Stromal cell of bone marrow (primary cell): ENCODE measurements at places on chromosomes 7 and 10.

DNA sequence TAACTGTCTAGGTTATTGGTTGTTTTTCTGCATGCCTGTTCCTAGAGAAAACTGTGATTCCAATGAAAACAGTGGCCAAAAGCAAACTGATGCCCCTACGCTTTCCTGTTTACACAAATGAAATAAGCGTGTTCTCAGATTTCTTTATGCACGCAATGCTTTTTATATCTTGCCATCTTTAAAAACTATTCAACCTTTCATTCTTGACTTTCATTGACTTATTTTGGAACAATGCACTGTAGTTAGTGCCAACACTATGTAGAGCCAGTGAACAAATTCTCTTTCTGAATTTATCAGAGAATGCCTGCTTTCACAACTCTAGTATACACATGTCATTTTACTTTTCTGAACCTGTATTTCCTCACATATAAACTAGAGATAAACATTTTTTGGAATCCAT lies 86.6 kb downstream of the CABCOCO1 start:
- no peak for DNase-seq

DNA sequence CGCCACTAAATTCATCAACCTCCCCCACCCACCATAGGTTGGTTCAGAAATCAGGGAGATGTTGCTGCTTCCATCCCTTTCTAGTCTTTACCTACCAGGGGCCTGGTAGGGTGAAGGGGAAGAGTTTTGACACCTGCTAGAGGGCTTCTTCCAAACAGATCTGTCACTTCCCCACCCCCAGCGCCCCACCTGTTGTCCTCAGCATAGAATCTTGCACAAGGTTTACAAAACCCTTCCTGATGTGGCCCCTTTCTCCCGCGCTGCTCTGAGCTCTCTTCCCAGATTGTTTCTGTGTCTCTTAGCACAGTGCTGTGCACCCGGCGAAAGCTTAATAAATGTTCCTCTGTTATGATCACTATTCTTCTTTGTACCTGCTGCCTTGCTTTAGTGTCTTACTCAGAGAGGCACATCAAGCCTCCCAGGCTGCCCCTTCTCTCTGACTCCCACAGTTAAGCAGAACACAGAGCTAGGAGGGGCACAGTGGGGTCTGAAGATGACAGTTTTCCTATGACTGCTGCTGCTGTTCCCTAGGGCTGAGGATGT lies 11.2 kb upstream of the C10orf95 start:
- DNase-seq, result no peak

DNA sequence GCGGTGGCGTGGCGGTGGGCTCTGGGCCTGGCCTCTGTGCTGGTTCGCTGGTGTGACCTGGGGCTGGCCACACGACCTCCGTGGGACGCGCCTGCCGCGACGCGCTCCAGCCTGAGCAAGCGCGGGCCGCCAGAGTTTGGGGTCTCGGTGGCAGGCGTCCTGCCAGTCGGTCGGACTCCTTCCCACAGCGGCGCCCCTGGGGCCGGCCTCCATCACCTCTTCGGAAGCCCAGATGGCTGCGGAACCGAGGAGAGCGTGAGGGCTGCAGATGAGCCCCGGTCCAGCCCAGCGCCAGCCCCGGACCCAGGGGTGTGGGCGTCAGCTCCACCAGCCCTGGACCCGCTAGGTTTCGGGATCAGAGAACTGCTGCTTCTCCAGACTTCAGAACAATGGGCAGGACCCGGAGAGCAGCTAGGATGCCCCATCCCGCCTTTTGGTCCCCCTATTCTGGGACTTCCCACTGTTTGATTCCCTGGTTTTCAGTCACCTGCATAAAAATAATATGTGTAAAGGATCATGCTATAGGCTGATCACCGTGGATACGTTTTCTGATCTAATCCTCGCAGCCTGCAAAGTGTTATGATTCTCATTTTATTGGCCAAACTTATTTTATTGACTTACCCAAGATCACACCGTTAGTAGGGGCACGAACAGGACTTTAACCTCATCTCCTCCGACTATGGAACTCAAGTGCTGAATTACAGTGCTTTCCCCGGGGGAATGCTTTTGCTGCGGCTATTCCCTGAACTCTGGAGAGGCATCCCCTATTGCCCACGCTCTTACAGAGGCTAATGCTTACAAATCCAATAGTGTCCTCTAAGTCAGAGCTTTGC lies 2.8 kb downstream of the CYP26C1 start:
- DNase-seq, result no peak

- no peak for DNase-seq
Measured at GRCh38 chr10:70523549-70523948, 45.0 kb downstream of the PALD1 start.

- DNase-seq, result no peak
Measured at GRCh38 chr7:2258661-2259365, 16.8 kb downstream of the NUDT1 start.

DNA sequence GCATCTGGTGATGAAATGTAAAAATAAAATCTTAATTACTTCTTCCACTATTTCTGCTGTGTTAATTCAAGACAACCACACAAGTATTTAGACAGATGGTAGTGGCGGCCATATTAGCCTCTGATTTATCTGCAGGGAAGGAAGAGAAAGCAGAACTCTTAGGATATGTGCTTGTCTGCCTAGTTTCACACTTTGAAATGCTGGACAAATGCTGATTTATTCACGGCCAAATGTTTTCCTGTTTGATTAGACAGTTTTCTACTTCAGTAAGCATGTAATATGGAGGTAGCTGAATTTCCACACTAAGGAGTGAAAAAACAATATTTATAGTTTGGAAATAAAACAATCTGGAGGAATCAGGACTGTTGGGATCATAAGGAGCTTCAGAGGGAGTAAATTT lies 158.1 kb downstream of the AGMO start:
- no peak for DNase-seq

- no peak for DNase-seq
Measured at GRCh38 chr7:104903044-104903443, 111.0 kb upstream of the KMT2E start.

DNA sequence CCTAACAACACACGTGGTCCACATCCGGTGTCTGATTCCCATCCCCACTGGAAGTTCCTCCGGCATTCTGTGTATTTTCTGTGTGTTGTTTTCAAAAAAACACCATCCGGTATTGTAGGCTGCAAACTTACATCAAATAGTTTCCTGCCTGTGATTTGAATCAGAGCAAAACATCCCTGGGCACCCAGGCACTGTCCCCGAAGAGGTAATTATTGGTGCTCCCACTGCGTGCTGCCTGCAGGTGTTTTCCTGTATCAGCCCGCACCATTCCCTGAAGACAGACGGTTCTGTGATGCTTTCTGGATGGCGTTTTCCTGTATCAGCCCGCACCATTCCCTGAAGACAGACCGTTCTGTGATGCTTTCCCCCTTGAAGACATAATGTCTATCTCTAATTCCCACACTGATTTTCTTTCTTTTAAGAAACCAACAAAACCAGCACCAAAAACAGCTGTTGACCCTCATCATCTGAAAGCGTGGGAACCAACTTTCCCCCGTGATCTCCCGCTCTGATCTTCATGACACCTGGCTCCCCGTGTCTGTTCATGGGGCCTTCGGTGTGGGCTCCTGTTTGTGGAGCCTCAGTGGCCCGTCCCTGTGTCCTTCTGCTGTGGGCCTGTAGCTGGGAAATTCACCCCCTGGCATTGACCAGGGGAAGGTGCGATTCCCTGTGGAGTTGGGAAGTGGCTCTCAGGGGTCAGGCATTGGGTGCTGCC lies 205.3 kb downstream of the ADARB2 start:
- no peak for DNase-seq

DNA sequence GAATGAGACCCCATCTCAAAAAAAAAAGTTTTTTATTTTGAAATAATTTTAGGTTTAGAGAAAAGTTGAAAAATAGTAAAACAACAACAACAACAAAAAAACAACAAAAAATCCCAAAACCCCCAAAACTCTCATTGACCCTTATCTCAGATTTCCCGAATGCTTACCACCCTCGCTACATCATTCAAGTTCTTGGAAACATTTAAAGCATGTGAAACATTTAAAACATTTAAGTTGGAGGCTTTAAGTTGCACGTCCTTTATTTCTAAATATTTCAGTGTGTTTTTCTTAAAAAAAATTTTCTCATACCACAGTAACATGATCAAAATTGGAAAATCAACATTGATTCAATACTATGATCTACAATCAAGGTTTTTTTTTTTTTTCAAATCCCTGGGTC lies 382 bp upstream of the ARMS2 start:
- DNase-seq, result no peak
